Glomerular endothelial cell (primary cell): ENCODE measurements at places on chromosomes 5 and 9. TPM values are rescaled to one million over a fixed set of nuclear protein-coding genes. Genes with fewer than 3 reads are reported as not detected.

Gene ORM2
- total RNA-seq, result not detected in 2 replicates

Gene RHOBTB3
- total RNA-seq, result 43.9 and 47.1 TPM in 2 replicates

Gene UBQLN1
- 92.3 and 116 TPM in 2 replicates for total RNA-seq

Gene ARL14EPL
- not detected in 2 replicates for total RNA-seq

Gene NNT
- 44.9 and 54.2 TPM in 2 replicates for total RNA-seq

Gene SOWAHA
- total RNA-seq, result not detected in 2 replicates

Gene NUTM2G
- total RNA-seq, result not detected in 2 replicates

Gene C9
- 0.12 and 0.44 TPM in 2 replicates for total RNA-seq

Gene ADAMTS2
- 0.68 and 6.1 TPM in 2 replicates for total RNA-seq

Gene PTGES
- 1.1 TPM in 1 of 2 replicates, not detected in the other for total RNA-seq

Gene STPG3
- total RNA-seq, result not detected in 2 replicates

Gene PLEKHG4B
- total RNA-seq, result 0.06 and 0.48 TPM in 2 replicates

Gene TBCA
- 180 and 181 TPM in 2 replicates for total RNA-seq

Gene CATSPER3
- total RNA-seq, result not detected in 2 replicates
